NCI-H146 (cell line): ENCODE measurements at places on chromosomes 11 and 22.
A peak's percentile ranks its signal among the peaks of the same experiment; 100 is the strongest.

- DNase-seq: peak; percentile 96
Observed at GRCh38 chr11:129315781-129316579, 59.7 kb upstream of the BARX2 start.

GRCh38 chr11:86861810-86862209, 61.5 kb downstream of the PRSS23 start:
- no peak for DNase-seq

- no peak for DNase-seq
Observed at GRCh38 chr11:62142921-62143320, 19.1 kb downstream of the INCENP start.

DNA sequence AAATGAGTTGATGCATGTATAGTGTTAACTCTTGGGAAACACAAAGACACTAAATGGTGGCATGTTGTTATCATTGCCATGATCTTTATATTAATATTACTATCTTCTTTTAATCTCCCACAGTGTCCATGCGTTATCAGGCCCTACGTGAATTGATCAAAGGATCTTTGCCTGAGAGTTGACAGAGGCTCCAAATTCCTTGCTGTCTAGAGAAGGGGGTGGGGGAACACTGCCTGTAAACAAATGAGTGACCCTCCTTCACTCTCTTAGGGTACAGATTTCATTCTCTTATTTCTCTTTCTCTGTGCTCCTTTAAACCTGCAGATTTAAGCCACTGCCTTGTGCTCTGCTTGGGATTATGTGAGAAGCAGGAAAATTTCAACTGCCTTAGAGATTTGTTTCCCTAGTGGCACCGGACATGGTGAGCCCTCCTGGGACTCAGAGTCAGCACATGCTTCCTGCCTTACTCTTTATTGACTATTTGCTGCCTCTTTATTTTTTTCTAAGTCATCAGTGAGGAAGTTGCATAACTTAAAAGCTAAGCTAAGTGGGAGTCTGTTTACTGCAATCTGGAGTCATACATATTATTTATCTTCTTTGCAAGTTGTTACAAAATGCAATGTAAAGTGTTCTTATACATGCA, 122.9 kb downstream of the MAML2 start:
- no peak for DNase-seq

GRCh38 chr11:8234425-8234821, 29.3 kb downstream of the LMO1 start:
- no peak for DNase-seq

DNA sequence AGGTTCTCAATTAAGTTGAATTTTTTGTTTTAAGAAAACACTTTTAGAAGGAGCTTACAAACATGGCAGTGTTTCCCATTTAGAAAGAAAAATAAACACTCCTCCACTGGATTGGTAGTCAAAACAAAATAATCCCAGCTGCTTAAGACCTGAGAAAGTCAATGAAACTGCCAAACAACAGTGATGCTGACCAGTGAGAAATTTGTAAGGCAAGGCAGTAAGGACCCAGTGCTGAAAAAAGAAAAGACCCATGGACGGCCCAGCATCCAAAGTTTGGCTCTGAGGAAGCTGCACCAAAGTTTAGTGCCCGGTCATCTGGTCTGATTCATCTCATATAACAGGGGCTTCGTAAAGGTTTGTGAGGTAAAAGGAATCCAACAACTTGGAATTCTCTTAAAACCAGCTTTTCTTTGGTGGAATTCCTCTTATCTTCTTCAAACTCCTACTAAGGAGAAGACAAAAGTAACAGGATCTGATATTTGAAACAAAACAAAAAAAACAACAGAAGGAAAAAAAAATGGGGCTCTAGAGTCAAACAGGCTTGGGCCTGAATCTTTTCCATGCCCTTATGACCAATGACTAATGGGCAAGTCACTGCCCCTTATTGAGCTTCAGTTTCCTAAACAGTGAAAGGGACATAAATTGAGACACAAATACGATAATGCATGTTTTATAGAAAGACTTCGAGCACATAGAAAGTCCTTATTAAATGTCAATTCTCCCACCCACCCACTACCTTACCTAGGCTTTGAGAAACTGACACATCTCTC, 383.0 kb upstream of the NARS2 start:
- no peak for DNase-seq

GRCh38 chr11:119167933-119168332, 592 bp upstream of the NLRX1 start:
- DNase-seq: no peak

DNA sequence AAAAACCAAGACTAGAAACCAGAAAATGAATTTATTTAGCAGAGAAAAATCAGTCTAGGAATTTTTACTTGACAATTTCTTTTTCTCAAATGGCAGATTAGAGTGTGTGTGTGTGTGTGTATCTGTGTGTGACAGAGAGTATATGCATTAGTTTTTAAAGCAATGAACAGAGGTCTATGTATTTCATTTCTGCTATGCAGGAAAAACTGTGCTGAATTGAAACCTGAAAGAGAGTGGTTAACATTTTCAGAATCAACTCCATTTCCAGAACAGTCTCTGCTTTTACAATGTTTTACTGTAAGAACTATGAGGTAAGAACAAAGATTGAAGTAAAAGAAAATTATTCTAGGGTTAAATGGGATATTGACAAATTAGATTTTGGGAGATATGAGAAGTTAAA, 114.8 kb downstream of the GRM5 start:
- no peak for DNase-seq

- DNase-seq: no peak
Observed at GRCh38 chr11:130086669-130087068, 17.0 kb downstream of the APLP2 start.
